Motor neuron (in vitro differentiated cells): ENCODE measurements at places on chromosomes 12 and 14. TPM values are rescaled to one million over a fixed set of nuclear protein-coding genes. Genes with fewer than 3 reads are reported as not detected.

ACSM4 gene
- total RNA-seq: not detected in 2 replicates

PLXNC1 gene
- 18.1 and 18.2 TPM in 2 replicates for total RNA-seq

MYH7 gene
- total RNA-seq: 0.14 and 0.19 TPM in 2 replicates

GPRC5A gene
- 1.0 and 1.2 TPM in 2 replicates for total RNA-seq

CISTR gene
- not detected in 2 replicates for total RNA-seq

SERPINA10 gene
- total RNA-seq: 1.8 and 1.9 TPM in 2 replicates

TOMM20L gene
- not detected in 2 replicates for total RNA-seq

GPR137C gene
- 17.3 and 18.1 TPM in 2 replicates for total RNA-seq

CPNE6 gene
- total RNA-seq: 0.98 and 1.2 TPM in 2 replicates

TROAP gene
- total RNA-seq: 2.0 and 3.1 TPM in 2 replicates

JAG2 gene
- total RNA-seq: 3.1 and 3.4 TPM in 2 replicates

DNAI7 gene
- total RNA-seq: 0.60 and 1.1 TPM in 2 replicates

DAO gene
- total RNA-seq: 0.36 and 0.37 TPM in 2 replicates

GLI1 gene
- 1.0 and 1.6 TPM in 2 replicates for total RNA-seq

DENND5B gene
- total RNA-seq: 3.6 and 4.3 TPM in 2 replicates
